ENCODE measurements at places on chromosomes 7 and 10.

GRCh38 chr7:66937940-66938339 lies 16.9 kb downstream of the TMEM248 start:
- no peak for DNase-seq

GRCh38 chr7:47604496-47604890 lies 22.6 kb upstream of the TNS3 start:
- DNase-seq: no peak

- no peak for DNase-seq
Measured at GRCh38 chr7:54831644-54832095, 72.7 kb upstream of the SEC61G start.

DNA sequence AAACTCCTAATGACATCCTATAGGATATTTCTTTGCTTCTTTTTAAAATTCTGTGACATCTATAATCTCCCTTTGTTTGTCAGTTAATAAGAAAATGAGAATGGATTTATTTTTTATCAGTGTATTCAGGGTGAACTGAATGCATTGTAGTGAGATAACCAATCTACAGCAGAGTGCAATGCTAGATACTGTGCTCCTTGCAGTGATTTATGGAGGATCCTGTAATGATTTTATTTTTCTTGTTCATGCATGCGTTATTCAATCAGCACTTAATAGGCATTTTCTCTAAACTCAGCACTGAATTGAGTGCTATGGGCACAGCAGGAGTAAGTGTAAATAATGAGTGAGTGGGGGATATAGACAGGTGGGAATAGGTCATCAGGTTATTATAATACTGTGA lies 253.9 kb downstream of the CDK14 start:
- no peak for DNase-seq

GRCh38 chr10:74022926-74023629 lies 25.2 kb downstream of the VCL start:
- no peak for DNase-seq

DNA sequence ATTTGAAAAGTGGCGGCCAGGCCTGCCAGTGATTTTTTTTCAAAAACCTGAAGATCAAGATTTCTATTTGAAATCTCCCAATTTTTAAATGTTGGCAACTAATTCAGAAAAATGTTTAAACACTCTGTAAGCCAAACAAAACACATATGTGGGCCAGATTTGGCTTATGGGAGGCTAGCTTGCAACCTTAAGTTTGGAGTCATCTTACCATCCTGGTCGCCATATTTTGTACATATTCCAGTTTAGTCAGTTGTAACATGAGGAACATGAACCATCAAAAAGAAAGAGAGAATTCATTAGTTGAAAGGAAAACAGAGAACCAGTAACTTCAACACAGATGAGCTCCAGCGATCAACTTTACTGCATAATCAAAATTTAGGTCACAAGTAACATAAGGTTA lies 115.4 kb downstream of the TMEM26 start:
- no peak for DNase-seq

GRCh38 chr10:124144536-124144935 lies 51.1 kb upstream of the CHST15 start:
- no peak for DNase-seq

GRCh38 chr10:12243864-12244620 lies 48.1 kb downstream of the CDC123 start:
- no peak for DNase-seq

GRCh38 chr10:125982260-125982948 lies 86.0 kb downstream of the FANK1 start:
- DNase-seq: no peak

- no peak for DNase-seq
Measured at GRCh38 chr10:122999347-122999746, 9.2 kb downstream of the IKZF5 start.

GRCh38 chr7:36266190-36266589 lies 113.1 kb downstream of the EEPD1 start:
- DNase-seq: no peak

DNA sequence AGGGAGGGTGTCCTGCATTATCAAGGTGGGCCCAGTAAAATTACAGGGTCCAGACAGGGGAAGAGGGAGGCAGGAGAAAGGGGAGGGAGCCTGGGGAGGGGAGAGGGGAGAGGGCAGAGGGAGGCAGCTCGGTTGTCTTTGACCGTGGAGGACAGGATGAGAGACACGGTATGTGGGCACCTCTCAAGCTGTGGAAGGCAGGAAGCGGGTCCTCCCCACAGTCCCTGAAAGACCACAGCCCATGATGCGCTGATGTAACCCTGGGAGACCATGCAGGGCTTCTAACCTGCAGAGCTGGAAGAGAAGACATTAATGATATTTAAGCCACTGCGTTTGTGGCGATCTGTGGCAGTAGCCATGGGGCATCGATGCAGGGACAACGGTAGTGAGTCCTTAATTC lies 27.2 kb upstream of the MNX1 start:
- no peak for DNase-seq

DNA sequence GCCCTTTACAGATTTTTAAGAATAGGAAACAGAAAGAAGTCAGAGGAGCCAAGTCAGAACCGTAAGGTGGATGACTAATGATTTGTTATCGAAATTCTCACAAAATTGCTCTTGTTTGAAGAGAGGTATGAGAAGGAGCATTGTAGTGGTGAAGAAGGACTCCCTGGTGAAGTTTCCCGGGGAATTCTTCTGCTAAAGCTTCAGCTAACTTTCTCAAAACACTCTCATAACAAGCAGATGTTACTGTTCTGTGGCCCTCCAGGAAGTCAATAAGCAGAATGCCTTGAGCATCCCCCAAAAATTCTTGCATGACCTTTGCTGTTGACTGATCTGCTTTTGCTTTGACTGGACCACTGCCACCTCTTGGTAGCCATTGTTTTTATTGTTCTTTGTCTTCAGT lies 152.9 kb downstream of the HGF start:
- DNase-seq: no peak

- DNase-seq: no peak
Measured at GRCh38 chr7:137923380-137923779, 76.6 kb upstream of the DGKI start.

DNA sequence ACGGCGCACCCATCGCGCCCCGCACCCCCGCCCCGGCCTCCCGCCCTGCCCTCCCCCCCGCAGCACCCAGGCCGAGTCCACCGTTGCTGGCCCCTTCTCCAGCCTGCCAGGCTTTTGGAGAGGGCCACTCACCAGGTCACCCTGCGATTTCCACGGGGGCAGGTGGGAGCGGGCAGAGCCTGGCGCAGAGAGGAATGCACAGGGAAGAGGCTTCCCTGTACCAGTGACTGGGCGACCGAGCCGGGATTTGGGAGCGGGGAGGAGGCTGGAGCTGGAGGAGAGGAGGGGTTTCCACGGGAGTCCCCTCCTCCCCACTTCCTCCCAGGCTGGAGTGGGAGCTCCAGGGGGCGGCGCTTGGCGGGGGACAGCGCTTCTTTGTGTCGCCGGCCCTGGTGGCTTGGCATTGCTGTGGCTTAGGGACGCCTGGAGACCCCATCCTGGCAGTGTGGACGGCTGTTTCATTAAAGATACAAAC lies 19.3 kb downstream of the TCAF1 start:
- DNase-seq: no peak

DNA sequence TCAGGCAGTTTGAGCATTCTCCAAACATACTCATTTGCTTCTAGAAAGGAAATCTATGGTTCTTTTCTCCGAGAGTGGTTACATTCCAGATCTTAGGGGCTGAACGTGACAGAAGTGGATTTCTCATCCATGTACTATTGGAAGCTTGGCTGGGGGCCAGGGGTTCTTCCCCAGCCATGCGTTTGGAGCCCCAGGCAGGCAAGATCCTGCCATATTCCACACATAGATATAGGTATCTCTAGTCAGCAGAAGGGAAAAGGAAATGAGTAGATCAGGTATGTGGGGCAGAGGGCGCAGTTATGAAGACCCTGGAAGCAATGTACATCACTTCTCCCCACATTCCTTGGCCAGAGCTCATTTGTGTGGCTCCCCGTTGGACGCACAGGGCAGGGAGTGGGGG lies 299.8 kb downstream of the CCDC3 start:
- no peak for DNase-seq

- DNase-seq: no peak
Measured at GRCh38 chr10:72951760-72952159, 2.8 kb downstream of the PLA2G12B start.

DNA sequence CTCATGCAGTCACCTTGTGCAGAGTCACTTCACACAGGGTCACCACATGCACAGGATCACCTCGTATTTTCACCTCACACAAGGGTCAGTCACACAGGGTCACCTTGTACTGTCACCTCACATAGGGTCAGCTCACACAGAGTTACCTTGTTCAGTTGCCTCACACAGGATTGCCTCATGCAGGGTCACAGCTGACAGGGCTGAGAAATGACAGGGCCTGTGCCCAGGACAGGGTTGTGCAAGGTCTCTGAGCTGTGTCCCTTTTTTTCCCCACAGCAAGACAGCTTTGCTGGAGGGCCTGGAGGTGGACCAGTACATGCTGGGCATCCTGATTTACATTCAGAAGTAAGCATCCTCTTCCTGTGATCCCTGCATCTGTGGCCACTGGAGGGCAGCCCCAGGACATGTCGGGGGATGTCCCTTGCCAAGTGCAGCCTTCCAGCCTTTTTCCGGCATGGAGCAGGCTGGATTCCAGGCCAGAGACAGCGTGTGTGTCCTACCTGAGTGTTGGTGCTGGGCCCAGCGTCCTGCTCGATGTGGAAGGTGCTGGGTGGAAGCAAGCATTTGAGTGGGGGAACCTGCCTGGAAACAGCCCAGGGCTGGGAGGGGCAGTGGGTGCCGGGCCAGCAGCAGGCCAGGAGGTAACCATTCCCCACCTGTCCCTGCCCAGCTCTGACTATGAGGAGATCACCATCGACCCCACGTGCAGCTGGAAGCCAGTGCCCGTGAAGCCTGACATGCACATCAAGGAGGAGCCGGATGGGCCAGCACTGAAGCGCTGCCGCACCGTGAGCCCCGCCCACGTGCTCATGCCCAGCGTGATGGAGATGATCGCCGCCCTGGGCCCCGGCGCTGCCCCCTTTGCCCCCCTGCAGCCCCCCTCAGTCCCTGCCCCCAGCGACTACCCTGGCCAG lies 16.3 kb downstream of the ZMIZ2 start:
- DNase-seq: no peak

GRCh38 chr10:102835007-102835482 lies 2.2 kb downstream of the CYP17A1 start:
- peak; percentile 55 for DNase-seq

DNA sequence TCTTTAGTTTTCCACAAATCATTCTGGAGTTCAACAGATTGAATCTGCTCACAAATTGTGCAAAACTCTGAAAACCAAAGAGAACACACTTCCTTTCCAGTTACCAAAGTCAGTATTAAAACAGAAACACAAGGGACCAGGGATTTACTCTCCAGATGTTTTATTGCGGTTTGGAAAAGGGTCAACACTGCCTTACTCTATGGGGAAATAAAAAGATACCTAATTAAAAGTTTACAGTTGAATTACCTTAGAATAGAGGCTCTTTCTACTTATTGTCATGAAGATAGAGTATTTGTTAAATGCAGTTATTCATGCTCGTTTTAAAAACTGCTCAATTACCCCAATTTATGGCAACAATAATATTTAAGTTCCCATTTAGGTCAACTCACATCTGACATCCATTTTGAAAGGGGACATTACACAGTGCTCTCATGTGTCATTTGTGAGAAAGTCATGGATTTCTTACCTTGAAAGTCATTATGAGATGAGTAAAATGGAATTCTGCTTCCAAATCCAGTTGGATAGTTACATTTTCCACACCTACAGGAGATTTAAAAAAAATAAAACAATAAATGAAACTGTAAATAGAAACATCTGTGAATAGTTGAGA lies 8.4 kb downstream of the LAMB1 start:
- DNase-seq: no peak

- DNase-seq: no peak
Measured at GRCh38 chr10:70552586-70552985, 50.0 kb downstream of the PRF1 start.

- DNase-seq: no peak
Measured at GRCh38 chr7:108143658-108144420, 13.7 kb upstream of the LAMB4 start.

DNA sequence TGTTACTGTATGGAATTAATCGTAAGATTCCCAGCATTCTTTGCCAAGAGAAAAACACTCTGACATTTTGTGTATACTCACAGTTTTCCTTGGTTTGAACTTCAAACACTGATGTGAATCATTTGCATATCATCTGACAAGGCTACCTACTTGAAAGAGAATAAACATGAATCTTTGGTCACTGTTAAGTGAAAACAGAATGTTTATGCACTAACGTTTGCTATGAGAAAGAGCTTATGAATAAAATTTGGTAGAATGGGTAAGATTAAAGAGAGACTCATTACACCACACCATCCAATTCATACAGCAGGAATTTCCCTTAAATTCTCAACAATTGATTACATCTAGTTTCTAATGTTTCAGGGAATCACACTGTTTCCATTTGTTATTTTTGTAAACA lies 46.6 kb downstream of the MACC1 start:
- DNase-seq: no peak

- DNase-seq: no peak
Measured at GRCh38 chr7:44750424-44750823, 1.8 kb downstream of the ZMIZ2 start.

DNA sequence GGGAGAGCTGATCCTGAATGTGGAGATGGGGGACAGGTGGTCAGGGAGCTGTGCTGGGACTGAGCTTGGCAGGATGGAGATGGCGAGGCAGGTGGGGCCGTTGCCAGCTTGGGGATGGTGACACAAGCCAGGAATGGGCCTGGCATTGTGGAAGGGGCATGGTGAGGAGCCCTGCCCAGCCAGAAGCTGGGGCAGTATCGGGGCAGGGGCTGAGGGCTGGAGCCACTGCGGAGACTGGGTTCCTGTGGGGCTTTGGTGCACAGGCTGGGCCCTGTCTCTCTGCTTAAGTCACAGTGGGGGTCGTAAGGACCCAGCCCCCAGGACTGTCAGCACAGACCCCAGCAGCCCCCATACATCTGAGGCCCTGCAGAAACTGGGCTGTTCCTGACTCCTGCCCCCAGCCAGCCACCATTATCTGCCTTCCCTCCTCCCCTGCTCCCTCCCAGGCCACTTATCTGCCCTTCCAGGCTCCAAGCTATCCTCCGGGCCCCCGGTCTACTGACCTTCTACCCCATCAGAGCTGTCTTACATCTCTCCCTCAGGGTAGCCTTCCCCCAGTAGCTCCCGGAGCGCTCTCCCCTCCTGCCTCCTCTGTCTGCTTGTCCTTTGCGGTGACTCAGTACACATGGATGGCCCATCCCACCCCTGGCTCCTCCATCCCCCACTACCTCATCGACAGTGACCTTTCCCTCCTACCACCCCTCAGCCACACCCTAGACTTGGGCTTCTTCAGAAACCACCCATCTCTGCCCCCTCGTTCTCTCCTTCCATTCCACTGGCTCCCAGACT lies 44.2 kb downstream of the PPIF start:
- DNase-seq: no peak

- DNase-seq: no peak
Measured at GRCh38 chr7:76338298-76339084, 20.3 kb downstream of the YWHAG start.
